ENCODE measurements at places on chromosomes 6 and 20.

GRCh38 chr20:50788045-50788991, 6.5 kb upstream of the BCAS4 start:
- DNase-seq = no peak

DNA sequence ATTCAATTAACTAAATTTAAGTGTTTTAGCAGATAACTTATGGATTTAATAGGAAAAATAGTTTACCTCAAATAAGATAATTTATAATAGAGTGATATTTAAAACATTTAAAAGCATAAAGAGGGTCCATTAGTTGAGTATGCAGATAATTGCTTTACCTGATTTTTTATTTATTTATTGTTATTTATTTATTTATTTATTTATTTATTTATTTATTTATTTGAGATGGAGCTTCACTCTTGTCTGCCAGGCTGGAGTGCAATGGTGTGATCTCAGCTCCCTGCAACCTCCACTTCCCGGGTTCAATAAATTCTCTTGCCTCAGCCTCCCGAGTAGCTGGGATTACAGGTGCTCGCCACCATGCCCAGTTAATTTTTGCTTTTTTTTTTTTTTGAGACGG, 982.9 kb downstream of the TFAP2A start:
- no peak for DNase-seq

GRCh38 chr6:71481011-71481410, 192.4 kb downstream of the OGFRL1 start:
- DNase-seq = no peak

- no peak for DNase-seq
Observed at GRCh38 chr6:132405143-132405915, 4.1 kb upstream of the MOXD1 start.

DNA sequence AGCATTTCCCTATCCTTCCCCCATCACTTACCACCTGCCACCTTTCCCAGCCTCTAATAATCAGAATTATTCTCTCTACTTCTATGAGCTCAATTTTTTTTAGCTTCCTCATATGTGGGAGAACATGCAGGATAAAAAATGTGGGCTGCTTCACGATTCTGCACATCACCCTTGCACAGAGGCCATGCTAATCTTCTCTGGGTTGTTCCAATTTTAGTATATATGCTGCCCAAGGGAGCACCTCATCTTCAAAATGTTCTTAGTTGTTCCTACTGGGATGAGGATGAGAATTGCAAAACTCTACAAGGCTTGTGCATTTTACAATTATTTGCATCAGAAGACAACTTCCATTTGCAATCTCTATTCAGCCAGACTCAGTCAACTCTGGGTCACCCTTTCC, 58.1 kb downstream of the LAMA4 start:
- no peak for DNase-seq

DNA sequence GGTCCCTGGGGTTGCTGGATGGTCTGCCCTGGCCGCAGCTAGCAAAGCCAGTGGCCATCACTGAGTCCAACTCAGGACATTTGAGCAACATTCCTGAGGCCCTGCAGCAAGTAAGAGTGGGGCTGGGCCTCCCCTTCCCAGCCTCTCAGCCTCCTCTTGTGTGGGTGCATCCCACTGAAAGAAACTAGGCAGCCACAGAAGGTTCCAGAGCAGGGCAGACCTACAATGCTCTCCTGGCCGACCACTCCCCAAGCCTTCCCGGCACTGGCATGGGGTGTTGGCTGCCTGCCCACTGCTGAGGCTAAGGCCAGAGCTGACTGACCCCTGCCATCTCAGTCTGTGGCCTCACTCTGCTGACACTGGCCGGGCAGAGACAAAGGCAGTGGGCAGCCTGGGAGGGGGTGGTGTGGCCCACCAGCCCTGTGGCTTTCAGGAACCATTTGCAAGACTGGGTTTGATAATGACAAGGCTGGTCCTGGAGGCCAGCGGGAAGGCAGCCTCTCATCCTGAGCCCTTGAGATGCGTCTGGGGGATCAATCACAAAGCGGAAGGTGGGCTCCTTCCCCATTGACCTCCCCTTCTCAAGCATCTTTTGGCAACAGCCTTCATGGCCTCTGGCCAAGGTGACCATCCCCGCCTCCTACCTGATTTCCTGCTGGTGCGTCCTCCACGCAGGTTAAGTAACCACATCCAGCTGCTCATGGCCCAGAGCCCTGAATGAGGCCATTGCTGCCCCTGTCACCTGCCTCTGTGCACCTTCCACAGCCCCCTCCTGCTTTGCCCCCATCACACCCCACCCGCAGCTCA, 9.6 kb downstream of the DLGAP4 start:
- DNase-seq = no peak

DNA sequence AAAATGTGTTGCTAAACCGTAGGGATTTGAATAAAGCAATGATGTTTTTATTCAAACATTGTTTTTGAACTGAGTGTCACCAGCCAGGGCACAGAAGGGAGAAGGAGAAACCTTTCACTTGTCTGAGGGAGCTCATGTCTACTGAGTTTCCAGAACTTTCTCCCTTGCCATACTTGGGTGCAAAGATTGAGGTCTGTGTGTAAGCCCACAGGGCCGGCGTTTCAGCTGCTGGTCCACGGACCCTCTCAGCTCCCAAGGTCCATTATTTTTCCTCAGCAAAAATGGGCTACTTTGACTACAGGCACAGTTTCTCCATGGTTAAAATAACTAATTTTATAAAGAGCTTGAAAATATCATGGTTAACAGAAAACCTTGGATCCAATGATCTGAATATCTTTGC, 32.6 kb downstream of the PSMG4 start:
- DNase-seq = no peak

DNA sequence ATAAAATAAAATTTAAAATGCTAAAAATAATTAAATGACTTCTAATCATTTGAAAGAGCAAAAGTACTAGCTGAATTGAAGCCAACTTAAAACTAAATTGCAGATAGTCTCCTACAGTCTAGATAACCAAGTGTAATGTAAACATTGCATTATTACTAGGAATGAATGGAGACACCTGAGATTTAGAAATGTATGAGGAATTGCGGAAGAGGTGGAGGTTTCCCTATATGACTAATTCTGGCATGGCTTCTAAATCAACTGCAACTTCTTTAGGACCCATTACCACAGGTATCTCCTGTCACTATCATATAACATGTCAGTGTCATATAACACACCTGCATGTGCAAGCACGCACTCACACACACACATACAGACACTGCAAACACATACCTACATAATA, 13.2 kb upstream of the GPR6 start:
- DNase-seq = no peak

DNA sequence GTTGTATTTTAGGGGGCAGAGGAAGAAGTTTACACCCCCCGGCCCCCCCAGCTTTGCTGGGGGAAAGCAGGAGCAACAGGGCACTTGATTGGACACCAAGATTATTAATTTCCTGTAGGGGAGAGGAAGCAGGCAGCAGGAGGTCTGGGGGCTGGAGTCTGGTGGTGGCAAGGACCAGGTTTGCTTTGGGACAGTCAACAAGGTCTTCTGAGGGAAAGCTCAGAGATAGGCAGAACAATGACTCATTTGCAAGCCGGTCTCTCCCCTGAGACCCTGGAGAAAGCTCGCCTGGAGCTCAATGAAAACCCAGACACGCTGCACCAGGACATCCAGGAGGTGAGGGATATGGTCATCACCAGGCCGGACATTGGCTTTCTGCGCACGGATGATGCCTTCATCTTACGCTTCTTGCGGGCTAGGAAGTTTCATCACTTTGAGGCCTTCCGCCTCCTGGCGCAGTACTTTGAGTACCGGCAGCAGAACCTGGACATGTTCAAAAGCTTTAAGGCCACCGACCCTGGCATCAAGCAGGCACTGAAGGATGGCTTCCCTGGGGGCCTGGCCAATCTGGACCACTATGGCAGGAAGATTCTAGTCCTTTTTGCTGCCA, 1.6 kb downstream of the CLVS2 start:
- peak; percentile 53 for DNase-seq

DNA sequence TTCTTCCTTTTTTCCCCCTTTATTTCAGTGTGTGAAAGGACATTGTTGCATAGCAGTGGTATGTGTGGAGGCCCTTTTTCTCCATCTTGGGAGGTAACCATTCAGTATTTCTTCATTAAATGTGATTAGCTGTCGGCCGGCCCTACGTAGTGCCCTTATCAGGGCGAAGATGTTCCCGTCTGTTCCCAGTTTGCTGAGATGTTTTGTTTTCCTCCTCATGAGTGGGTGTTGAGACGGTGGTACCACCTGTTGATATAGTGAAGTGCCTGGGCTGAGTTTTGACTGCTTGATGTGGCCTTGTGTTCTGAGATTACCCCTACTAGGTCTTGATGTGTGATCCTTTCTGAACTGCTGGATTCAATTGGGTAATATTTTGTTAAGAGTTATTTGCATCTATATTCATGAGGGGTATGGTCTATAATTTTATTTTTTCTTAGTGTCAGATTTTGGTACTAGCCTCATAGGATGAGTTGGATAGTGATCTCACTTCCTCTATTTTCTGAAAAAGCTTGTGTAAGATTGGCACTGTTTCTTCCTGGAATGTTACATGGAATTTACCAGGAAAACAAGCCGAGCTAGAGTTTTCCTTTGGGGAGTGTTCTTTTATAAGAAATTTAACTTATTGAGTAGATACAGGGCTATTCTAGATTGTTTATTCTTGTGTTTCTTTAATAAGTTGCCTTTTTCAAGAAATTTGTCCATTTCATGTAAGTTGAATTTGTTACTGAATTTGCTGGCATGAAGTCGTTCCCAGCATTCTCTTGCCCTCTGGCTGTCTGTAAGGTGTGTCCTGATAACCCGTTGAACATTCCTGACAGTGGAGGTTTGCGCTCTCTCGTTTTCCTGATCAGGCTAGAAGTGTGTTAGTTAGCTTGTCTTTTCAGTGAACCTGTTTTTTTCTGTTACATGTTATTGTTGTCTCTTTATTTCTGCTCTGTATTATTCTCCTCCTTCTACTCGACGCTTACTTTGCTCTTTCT, 4.3 kb downstream of the MTG2 start:
- DNase-seq = no peak

DNA sequence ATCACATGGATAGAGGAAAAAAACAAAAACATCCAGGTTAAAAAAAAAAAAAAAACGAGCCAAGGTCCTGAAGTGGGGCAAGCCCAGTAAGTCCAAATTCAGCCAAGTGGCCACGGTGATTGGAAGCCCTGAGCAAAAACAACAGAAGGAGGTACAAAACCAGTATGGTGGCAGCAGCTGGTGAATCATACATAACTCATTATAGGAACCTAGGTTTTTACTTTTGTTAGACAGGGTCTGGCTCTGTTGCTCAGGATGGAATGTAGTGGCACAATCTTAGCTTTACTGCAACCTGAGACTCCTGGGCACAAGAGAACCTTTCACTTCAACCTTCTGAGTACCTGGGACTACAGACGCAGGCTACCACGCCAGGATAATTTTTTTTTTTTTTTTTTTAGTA, 22.7 kb upstream of the MYB start:
- no peak for DNase-seq

GRCh38 chr6:95846652-95847051, 169.1 kb upstream of the FUT9 start:
- DNase-seq = no peak

DNA sequence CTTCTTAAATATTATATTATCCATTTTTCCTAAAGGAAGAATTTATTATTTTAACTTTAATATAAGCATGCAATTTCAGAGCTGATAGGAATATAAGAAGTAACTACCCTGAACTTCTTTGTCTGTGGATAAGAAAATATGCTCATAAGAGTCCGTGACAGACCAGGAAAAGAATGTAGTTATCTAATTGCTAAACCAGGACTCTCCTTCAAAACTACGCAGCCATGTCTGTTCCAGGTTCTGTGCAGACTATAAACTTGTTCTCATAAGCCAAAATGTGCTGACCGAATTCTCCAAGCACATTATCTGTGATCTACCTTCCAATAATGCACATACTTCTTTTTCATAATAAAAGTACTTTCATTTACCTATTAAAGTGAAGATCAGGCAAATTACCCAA, 116.5 kb downstream of the TRDN start:
- DNase-seq = no peak

- DNase-seq = no peak
Observed at GRCh38 chr6:148943451-148943850, 196.6 kb downstream of the UST start.

DNA sequence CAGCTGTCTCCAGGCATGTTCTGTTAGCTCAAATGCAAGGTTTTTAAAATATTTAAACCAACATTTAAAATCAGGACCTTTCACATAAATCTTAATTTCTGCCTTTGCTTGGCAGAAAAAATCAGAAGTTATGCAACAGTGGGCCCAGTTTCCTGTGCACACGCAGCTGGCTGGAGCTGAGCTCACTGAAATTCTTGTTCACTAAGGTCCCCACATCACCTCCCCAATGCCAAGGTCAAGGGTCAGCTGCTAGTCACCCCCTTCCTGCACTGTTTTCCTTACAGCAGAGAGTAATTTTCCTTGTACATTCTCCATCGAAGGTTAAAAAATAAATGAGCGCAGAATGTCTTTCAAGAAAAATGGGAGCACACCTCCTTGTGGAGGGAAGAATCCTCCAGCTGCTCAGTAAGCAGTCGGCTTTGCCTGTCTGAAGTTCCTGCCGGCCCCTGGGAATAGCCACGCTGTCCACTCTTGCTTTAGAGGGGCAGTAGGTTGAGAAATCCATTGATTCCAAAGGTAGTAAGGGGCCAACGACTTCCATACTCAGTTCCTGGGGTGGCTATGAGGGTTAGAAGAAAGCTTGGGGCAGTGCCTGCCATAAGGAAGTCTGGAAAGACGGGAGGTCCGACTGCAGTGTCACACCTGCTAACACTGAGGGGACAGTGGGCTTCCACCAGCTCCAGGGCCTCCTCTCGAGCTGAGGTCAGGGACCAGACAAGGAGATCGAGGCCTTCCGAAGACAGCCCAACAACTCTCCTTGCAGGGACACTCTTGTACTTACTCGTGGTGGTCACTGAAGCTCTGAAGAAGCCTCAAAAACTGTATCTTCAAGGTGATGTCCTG, 56.8 kb downstream of the MYH7B start:
- no peak for DNase-seq

- peak; percentile 74 for DNase-seq
Observed at GRCh38 chr20:19212821-19213502, 520 bp downstream of the SLC24A3 start.

GRCh38 chr20:61514396-61514795, 262.3 kb downstream of the CDH4 start:
- no peak for DNase-seq

DNA sequence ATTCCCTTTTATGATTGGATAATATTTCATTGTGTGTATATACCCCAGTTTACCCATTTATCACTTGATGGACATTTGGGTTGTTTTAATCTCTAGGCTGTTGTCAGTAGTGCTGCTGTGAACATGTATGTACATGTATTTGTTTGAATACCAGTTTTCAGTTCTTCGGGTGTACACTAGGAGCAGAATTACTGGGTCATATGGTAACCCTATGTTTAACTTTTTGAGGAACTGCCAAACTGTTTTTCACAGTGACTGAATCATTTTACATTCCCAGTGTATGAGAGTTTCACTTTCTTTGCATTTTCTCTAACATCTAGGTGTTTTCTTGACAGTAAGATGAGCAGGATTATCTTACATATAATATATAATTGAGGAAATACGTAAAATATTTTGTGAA, 44.7 kb upstream of the ADIG start:
- no peak for DNase-seq

DNA sequence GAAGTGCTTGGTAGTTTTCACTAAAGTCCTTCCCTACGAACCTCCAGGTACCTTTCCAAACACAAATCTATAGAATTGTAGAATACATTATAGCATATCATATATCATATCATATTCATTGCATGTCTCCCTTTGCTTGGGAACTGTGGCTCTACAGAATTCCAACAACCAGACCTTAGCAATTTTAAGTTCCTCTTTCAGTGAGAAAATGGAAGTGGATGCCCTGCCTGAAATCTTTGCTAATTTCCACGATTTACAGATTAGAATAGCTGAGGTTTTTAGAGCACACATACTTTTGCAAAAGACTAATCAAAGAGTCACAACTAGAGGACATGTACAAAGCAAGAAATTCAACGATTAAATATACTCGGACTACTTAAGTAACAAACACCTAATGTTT, 78.6 kb downstream of the TNFRSF21 start:
- DNase-seq = no peak

All from NCI-H1417 (cell line).